ENCODE measurements at places on chromosomes 6 and 20.

DNA sequence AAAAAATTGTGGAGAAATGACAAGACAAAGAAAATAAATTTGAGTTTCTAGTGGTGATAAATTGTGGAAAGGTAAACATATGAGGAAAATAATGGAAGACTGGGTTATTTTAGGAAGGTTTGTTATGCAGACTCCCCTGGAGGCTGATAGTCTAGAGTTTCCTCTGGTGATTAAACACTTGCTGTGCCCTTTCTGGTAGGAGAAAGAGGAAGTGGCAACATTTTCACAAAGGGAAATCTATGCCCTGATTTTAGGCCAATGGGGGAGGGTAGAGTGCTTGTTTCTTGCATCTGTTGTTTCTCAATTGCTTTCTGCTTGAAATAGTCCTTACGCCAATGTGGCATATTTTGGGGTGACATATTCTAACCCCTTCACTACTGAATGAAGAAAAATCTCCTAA, 129.1 kb upstream of the DOK5 start:
- no peak for DNase-seq

DNA sequence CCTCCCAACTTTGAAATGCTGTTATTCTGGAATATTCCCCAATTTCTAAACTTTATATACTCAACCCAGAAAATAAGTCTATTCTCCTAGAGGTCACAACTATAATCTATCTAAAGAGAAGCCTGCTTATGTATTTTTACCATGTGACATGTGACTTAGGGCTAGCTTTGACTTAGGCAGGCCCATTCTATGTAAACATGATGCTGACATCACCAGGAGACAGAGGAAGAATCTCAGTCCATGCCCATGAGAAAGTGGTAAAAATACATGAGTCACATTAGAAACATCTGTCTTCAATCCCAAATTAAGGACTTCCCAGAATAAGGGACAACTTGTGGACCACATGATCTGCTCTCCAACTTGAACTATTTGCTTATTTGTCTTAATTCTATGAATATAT, 113.6 kb upstream of the ID4 start:
- no peak for DNase-seq

DNA sequence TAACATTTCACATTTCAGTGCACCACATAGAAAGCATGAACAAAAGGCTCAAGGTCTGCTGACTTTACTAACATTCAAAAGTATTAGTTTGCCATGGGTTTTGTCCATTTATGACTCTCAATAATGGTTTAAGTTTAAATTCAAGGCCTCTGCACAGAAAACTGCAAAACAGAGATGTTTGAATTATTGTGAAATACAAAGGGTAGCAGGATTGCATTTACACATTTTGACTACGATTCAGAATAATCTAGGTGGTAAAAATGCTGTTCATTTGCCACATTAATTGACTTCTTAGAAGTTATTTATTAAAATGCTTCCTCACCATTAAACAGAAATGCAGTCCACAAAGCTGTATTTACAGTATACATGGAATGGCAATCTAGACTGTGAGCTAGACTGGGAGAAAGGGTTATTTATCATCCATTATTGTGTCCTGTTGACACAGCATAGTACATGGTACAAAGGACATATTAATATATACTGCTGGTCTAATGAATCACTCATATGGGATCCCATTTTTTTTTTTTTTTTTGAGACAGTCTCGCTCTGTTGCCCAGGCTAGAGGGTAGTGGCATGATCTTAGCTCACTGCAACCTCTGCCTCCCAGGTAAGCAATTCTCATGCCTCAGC, 18.0 kb downstream of the USP49 start:
- DNase-seq = no peak

DNA sequence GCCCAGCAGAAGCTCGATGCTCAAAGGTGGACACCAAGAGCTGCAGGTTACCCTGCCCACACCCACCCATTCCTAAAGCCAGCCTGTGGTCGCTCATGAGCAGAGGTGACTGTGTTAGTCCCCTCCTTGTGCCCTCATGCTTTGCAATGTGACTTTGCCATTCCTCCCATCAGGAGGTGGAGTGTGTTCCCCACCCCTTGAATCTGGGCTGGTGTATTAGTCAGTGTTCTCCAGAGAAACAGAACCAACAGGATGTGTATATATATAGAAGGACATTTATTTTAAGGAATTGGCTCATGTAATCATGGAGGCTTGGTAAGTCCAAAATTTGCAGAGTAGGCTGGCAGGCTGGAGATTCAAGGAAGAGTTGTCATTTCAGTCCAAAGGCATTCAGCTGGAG, 54.4 kb upstream of the RNF24 start:
- no peak for DNase-seq

GRCh38 chr6:41080621-41081020, 7.8 kb downstream of the NFYA start:
- DNase-seq = no peak

GRCh38 chr20:23162887-23163286, 76.8 kb upstream of the CD93 start:
- no peak for DNase-seq
